ENCODE measurements at places on chromosomes 7 and 10. TPM values are rescaled to one million over a fixed set of nuclear protein-coding genes. Genes with fewer than 3 reads are reported as not detected.
A peak's percentile ranks its signal among the peaks of the same experiment; 100 is the strongest.

DNA sequence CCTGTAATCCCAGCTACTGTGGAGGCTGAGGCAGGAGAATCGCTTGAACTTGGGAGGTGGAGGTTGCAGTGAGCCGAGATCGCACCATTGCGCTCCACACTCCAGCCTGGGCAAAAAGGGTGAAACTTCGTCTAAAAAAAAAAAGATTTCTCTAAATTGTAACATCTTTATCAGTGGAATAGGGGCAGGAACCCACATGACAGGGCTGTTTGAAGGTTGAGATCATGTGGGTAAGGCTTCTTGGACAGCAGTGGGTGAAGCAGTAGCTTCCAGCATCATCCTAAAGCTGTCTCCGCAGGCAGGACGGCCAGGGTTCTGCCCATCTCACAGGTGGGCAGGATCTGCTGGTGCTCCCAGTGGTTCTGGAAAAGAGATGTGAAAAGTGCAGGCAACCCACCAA is 37.9 kb upstream of the SEPHS1 start:
- no peak for DNase-seq

- DNase-seq: no peak
Measured at GRCh38 chr7:2794836-2795636, 49.1 kb downstream of the GNA12 start.

DNA sequence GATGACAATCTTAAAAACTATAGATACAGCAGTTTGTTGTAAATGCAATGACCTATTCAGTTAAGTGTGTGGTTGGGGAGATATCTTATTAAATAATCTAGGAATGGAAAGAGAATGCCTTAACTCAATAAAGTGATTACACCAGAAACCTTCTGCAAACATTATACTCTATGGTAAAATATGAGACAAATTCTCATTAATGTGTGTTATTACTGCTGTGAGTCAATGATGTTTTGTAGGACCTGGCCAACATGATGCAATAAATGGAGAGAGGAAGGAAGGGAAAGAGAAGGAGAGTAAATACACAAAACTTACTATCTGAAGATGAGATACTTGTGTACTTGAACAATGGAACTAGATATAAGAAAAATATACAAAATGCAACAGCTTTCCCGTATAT is 25.1 kb downstream of the MKX start:
- DNase-seq: no peak

GRCh38 chr10:3867454-3868270 is 82.7 kb upstream of the KLF6 start:
- DNase-seq: no peak

GRCh38 chr10:80163741-80164341 is 31.3 kb downstream of the PLAC9 start:
- DNase-seq: peak; percentile 47

GRCh38 chr10:91007655-91008054 is 86.8 kb upstream of the ANKRD1 start:
- DNase-seq: no peak

- DNase-seq: no peak
Measured at GRCh38 chr7:9983048-9983447, 990.6 kb upstream of the PHF14 start.

DNA sequence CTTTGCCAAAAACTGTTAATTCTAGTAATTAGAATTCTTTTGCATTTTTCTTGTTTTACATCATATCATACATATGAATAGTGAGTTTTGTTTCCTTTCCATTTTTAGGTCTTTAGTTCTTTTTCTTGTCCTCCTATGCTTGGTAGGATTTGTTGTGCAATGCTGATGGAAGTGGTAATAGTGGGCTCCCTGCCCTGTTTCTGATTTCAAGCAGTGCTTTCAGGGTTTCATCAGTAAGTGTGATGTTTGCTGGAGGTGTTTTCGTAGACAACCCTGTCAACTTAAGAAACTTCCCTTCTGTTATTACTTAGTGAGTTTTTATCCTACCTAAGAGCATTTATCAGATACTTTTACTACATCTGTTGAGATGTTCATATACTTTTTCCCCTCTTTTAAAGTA is 50.5 kb downstream of the CSGALNACT2 start:
- DNase-seq: no peak

DNA sequence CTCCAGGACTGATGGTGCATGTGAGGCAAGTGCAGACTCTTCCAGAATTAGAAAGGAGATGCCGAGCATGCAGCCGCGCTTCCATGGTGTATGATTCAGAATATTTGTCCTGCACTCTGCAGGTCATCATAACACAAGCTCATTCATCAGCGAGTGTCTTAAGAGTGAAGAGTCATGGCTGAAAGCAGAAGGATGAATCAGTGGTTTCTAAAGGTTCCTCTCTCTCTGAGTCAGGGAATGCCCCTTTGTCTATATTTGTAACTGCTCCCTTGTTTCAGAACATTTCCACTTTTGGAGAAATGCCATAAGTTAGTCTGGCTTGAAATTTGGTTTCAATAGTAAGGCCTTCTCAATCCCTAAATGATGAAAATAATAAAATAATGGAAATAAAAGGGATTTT is 52.3 kb downstream of the HECW1 start:
- peak; percentile 22 for DNase-seq

- DNase-seq: no peak
Measured at GRCh38 chr7:132703742-132704141, 127.5 kb upstream of the PLXNA4 start.

- DNase-seq: no peak
Measured at GRCh38 chr10:79260811-79261740, 86.2 kb upstream of the PPIF start.

DNA sequence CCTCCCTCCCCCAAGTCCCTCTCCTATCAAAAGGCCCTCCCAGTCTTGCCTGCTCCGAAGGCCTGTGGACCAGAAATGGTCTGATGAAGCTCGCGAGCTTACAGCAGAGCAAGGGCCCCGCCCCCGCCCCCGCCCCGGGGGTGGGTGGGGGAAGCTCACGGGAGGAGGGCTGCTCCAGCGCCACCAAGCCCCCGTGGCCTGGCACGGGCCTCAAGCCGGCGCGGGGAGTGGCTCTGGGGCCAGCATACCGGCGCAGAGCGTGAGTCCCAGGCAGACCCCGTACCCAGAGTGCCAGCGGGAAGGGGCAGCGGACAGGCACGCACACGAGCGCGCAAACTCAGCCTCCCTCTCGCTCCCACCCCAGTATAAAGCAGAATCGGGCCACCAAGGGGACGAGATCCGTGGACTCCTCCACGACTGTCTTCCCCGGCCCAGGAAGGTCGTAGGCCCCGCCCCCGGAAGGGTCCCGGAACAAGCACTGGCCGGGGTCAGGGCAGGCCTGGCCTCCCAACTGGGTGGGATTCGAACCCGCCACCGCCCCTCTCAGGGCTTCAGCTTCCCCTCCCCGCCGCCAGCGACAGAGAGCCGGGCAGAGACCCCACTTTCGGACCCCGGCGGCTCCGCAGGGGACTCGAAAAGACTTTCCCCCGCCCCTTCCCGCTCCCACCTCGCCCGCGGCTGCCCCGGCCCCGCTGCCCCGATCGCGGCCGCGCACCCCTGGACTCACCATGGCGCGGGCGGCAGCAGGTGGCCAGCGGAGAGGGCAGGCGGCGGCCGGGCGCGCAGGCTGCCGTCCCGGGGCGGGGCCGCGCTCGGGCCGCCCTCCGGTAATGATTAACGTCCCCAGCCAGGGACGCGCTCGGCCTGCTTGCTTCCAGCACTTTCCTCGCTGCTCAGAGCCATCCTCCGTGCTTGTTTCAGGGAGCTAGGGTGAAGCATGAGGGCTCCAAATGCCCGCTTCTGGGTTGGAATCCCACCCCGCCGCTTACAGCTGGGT is at the start of gene PCBD1:
Gene PCBD1 (minus strand): TSS at position 762 of the 997 bp plus-strand sequence. CDS start 32 bp downstream, at position 730.
- peak; percentile 81 for DNase-seq

DNA sequence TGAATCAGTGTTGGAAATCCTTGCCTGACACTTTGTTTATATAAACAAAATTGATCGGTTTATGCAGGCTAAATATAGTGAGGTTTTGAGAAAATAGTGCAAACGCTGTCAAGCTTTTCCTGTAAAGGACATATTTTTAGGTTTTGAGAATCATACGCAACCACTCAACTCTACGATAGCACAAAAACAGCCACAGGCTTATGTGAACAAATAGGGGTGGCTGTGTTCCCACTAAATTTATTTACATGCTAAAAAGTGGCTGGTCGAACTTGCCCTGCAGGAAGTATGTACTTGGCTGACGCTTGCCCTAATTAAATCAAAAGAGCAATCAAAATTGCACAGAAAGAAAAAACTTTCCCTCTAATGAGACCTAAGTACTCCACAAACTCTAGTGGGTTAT is 234.7 kb upstream of the CACNA2D1 start:
- no peak for DNase-seq

DNA sequence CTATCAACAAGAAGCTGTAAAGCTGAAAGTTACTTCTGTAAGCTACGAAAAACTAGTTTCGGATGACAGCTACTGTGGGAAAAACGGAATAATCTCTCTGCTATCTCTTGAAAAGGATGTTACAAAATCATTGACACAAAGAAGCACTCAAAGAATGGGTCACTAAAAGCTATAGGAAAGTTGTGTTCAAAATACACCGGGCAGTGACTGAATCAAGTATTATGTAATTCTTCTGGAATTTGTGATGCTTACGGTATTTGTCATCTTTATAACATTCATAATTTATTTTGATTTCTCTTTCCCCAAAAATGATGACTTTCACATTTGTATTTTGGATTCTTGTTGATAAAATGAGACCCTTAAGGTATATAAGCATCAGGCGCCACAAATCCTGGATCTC is 112.1 kb upstream of the KLF6 start:
- DNase-seq: peak; percentile 72

The NACAD gene
- total RNA-seq: 1.9 TPM

The PSAP gene
- total RNA-seq: 763 TPM

The PIK3AP1 gene
- 0.14 TPM for total RNA-seq

The HDAC9 gene
- total RNA-seq: 2.7 TPM

The NSUN5 gene
- 3.7 TPM for total RNA-seq

The PTER gene
- 7.5 TPM for total RNA-seq
